ENCODE measurements at places on chromosomes 13 and 19.

DNA sequence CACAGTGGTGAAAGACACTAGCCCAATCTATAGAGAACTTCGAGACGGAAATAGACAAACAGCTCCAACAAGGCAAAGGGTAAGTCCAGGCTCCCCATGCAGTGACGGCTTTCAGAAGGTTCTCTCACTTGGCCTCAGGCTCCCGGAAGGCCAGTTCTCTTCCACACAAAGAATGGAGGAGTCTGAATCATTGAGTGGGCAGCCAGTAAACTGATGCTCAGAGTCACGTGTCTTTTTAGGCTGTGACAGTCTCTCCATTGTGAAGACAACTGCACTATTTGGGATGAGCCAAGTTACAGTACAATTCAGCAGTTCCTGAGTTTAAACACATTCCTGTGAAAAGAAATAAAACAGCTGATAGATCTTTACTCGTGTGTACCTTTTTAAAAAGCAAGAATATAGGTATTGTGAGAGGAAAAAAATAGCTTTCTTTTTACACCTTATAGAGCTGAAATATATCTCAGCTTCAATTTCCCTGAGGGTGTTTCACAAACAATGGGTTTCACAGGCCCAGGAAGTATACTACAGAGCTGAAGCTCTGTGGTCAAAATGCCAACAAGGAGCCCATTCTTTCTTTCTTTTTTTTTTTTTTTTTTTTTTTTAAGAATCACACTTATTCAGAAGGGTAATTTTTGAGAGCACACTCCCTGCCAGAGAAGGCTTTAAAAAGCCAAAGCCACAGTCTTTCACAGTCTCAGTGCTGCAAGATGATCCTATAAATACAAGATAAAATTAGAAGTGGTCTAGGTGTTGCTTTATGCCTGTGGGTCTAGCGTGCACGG, 135.1 kb downstream of the FREM2 start:
- DNase-seq: no peak

DNA sequence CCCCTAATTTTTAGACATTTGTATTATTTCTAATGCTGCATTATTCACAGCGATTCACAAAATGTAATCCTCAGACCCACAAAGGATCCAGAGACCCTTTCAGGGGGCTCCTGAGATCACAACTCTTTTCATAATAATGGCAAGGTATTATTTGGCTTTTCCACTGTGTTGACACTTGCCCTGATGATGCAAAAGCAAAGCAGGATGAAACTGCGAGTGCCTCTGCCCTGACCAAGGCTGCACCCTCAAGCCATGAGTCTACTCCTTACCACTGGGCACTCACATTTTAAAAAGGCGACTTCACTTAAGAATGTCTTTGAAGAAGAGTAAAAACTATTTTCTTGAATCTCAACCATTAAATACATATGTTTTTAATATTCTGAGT, 11.4 kb downstream of the ELF1 start:
- no peak for DNase-seq

DNA sequence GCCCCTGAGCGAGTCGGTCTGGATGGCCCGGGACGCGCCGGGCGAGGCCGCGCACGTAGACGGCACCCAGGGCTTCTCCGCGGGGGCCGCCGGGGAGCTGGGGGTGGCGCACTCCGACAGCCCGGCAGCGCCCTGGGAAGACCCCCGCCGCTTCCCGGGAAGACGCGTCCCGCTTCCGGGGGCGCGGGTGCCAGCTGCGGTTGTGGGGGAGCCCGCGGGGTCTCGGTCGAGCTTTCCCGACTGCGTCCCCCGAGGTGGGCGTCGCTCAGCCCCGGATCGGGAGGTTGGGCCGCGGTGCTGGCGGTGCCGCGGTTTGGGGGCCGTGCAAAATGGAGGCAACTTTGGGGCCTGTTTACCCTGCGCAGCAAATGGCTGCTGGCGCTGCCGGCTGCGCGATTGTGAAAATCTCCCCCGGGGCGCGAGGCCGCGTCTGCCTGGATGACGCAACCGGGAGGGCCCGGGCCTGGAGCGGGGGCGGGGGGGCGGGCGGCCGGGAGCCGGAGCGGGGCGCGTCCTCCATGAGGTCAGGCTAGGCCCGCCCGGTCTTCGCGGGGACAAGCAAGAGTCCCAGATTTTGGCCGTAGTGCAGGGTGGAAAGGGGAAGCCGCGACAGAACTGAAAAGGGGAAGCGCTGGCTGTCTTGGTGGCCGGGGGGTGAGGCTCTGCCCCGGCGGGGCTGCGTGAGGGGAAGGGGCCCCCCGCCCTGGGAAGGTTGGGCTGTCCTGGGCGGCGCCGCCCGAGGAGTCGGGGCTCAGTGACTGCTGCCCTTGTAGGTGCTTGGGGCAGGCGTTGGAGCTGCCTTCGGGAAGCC, 11.3 kb downstream of the PEAK3 start:
- DNase-seq: no peak

- DNase-seq: no peak
Observed at GRCh38 chr13:100561599-100562204, 26.9 kb downstream of the GGACT start.

GRCh38 chr13:40070357-40070756, 414.9 kb downstream of the COG6 start:
- DNase-seq: no peak

- DNase-seq: no peak
Observed at GRCh38 chr13:100203696-100204367, 114.9 kb downstream of the PCCA start.

- no peak for DNase-seq
Observed at GRCh38 chr19:43471091-43471490, 5.7 kb upstream of the LYPD3 start.

- no peak for DNase-seq
Observed at GRCh38 chr19:4010808-4011110, 3.2 kb downstream of the PIAS4 start.

DNA sequence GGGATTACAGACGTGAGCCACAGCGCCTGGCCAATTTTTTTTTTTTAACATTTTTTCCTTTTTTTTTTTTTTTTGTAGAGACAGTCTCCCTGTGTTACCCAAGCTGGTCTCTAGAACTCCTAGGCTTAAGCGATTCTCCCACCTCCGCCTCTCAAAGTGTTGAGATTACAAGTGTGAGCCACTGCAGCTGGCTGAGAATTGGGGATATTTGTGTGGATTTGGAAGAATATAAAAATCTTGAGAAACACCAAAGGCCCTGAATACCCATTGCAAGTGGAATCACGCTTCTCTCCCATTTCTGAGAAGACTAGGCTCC, 79.9 kb upstream of the ABCC4 start:
- DNase-seq: no peak

- no peak for DNase-seq
Observed at GRCh38 chr13:95338905-95339304, 37.7 kb upstream of the ABCC4 start.

DNA sequence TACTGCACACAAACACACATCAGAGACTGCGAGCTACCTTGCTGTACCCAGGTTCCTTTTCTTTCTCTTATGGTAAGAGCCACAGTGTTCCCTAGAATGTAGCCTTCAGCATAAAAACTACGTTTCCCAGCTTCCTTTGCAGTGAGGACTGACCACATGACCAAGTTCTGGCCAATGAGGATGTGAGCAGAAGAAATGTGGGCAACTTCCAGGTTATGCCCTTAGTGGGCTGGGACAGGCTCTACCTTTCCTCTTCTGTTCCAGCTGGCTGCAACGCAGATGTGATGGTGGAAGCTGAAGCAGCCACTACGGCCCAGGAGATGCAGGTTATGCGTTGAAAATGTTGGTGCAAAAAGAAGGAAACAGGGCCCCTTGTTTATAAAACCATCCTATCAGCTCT, 27.5 kb downstream of the VRK3 start:
- no peak for DNase-seq

DNA sequence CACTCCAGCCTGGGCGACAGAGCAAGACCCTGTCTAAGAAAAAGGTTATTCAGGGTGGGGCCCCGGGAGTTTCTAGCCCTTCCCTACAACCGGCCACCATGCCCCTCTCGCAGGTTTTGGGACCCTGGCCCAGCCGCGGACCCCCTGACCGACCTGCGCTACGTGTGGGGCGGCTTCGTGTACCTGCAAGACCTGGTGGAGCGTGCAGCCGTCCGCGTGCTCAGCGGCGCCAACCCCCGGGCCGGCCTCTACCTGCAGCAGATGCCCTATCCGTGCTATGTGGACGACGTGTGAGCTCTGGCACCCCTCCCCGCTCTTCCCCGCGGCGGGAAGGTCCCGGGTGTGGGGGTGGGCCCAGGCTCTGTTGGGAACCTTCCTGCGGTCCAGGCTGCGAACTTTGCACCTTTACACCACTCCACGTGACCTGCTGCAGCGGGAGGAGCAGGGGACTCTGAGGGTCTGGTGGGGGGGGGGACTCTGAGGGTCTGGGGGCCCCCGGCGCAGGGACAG, 6.3 kb downstream of the ABCA7 start:
- no peak for DNase-seq

GRCh38 chr19:50565984-50566903, 2.0 kb downstream of the LRRC4B start:
- DNase-seq: no peak
